NCI-H1092 (cell line): ENCODE measurements at places on chromosomes 2 and 18.

- DNase-seq = no peak
These were observed 149.1 kb downstream of the UBE2E3 start for GRCh38 chr2:181129364-181130056.

DNA sequence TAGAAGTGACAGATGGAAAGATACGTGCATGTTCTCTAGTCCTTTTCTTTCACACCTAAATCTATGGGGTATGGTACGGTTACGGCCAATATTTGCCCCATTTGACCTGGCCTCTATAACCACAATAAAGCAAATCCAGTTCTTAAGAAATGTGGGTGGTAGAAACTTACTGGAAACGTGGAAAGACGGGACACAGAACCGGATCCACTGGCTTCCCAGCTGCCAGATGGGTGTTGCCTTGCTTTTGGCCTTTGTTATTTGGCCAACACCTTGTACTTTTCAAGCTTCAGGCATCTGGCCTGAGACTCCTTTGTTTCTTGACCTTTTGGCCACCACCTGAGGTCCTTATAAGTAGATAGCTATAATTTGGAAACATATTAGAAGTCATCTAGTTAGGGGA lies 635.9 kb downstream of the SLC4A3 start:
- DNase-seq = no peak

DNA sequence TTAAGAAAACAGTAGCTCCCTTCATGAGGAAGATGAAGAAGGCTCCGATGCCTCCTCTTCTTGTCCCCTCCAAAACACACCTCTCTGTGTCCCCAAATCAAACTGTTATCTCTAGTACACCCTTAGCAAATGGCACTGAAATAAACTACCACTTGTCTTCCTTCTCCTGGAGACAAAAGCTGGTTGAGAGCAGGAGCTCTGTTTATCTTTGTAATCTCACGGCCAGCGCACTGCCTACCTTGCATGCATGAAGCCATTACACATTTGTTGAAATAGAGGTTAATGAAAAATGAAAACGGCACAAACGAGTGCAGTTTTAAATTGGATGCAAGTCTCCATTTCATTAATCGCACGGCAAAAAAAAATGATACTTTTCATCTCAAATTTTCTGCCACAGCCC lies 113.7 kb downstream of the EPB41L3 start:
- DNase-seq = peak; percentile 2

DNA sequence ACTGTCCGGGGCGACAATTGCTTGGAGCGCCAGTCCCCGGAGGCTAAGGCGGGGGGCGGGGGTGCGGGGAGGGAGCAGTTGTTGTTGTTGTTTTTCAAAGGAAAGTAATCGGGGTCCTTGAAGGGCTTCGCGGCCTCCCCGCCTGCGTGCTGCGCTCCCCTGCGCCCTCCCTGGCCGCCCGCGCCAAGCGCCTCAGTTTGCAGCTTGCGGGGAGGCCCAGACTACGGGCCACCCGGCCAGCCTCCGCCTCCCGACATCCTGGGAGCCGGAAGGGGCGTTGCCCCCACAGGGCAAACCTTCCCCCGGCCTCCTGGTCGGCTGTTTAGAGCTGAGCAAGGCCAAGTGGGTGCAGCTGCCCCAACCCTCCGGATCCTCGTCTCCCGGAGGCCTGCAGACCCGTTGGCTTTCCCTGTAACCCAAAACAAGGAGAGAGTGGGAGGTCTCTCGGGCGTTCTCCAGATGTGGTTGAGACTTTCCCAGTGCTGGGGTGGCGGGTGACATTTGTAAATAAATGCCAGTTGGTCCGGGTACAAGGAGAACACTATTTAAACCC lies 3.7 kb upstream of the SIX3 start:
- no peak for DNase-seq

DNA sequence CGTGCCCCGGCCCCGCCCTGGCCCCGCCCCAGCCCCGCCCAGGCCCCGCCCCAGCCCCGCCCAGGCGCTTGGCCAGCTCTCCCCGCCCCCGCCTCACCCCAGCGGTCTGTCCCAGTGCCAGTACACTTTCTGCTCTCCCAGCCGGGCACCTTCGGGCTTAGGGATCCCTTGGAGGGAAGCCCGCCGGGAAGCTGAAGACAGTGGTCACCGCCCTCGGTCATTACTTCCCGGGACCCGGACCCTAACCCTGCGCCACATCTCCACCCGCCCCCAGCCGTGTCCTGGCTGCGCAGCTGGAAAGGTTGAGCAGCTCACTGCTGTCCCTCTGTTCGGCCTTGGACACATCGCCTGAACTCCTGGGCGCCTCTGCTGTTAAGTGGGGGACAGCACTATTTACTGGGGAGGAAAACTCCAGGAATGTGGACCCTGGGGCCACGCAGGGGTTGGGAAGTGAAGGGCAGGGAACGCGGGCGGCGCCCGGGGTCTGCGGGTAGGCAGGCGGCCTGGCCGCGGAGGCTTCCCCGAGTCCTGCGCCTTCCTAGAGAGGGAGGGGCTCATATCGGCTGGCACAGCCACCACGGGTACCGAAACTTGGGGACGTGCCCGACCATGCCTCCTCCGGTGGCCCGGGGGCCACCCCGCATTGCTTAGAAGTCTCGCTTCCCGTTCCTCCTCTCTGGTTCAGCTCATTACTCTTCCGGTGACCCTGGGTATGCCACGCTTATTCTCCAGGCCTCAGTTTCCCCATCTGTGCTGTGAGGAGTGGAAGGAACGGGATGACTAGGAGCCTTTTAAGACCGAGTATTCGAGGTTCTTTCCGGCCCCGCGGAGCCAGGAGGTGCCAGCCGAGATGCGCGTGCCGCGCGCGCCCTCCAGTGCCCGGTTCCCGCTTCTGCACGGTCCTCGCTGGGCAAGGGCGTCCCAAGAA lies 121.0 kb downstream of the GYPC start:
- peak; percentile 52 for DNase-seq
